ENCODE measurements at places on chromosomes 16 and 17.
A peak's percentile ranks its signal among the peaks of the same experiment; 100 is the strongest.

GRCh38 chr17:47850692-47851573, at the start of gene SP6:
TSS of gene SP6 (minus strand) at chr17:47851163. CDS start at chr17:47848429, 2,734 bp downstream.
- peak; percentile 34 for DNase-seq

- DNase-seq, result peak; percentile 14
Measured at GRCh38 chr16:51952500-51952899, 594.4 kb downstream of the TOX3 start.

DNA sequence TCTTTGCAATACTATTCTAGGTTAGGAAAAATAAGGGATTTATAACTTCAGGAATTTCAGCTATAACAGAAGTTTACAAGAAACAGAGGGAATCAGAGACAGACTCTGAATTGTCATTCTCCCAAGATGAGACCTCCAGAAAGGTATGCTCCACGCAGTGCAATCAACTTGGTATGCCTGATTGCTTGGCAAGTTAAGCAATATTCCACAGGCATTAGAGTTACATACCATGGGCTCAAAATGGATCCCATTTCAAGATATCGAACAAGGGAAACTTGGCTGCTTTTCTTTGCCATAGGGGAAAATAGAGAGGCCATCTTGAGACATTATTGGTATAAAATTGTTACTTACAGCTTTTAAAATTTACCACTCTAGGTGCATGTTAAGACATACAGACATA, 615.6 kb upstream of the SOX9 start:
- DNase-seq, result peak; percentile 36

DNA sequence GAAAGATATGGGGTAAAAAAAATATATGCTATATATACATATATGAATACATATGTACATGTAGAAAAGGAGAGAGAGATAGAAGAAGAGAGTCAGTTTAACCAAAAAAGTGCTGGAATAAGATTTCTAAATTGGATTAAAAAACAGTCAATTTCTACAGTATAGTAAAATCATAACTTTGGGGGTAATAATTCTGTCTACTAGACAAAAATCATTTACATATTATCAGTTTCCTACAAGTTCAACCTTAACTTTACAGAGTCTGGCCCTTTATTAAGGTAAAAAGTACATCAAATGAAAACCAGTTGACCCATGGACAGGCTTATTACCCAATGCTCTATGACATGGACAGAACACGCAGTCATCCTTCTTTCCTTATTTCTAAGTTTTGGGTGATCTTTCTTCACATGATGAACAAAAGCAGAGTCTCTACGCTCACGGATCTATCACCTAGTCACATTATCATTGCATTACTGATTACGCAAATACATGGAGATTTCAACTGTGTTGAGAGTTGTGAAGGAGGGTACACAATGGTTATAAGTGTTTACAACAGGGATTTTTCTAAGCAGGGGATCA, 63.9 kb upstream of the SMIM36 start:
- no peak for DNase-seq

- no peak for DNase-seq
Measured at GRCh38 chr17:81519284-81520020, 6.9 kb upstream of the ACTG1 start.

DNA sequence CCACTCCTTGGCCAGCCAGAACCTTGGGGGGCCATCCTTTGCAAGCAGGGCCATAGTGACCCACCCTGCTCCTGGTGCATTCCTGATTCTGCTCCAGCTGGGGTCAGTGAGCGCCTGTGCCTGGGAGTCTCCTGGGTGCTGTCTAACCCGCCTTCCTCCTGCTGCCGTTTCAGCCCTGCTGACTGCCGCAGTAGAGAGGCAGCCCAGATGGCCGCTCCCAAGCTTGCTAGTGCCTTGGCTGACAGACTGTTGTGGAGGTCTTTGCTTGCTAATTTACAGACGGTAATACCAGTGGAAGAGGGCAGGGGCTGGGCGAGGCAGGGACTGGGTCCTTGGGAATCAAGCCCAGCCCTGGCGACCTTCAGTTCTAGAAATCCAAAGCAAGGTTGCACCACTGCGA, 99.6 kb downstream of the SOCS1 start:
- no peak for DNase-seq

- no peak for DNase-seq
Measured at GRCh38 chr16:9340526-9341256, 249.2 kb downstream of the HAPSTR1 start.

DNA sequence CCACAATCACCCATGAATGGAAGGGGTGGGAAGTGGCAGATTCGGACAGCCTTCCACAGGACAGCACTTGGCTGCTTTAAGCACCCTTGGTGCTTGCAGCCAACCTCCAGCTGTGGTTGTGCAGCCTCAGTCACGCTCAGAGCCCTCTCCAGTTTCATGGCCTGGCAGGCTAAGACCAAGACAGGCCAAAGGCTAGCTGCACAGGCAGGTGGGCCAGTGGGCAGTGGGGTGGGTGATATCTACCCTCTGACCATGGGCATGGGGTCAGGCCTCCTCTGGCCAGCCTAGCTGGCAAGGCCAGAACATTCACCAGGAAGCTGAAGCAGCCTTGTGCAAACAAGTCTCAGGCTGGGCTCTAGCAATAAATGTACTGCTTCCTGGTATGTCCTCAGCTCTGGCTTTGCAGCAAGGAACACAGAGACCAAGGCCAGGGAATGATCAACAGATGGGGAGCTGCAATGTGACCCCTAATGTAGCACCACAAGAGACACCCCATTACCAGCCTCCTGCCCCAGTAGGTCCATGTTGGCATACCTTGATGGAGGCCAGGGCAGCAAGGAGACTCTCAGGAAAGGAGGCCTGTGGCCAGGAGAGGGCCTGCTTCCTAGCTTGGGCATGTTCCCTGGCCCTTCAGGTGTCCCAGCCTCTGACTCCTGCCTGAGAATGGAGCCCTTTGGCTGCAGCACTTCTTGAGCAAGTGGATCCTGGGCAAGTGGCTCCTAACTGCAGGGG, 20.9 kb downstream of the HSD11B2 start:
- no peak for DNase-seq

DNA sequence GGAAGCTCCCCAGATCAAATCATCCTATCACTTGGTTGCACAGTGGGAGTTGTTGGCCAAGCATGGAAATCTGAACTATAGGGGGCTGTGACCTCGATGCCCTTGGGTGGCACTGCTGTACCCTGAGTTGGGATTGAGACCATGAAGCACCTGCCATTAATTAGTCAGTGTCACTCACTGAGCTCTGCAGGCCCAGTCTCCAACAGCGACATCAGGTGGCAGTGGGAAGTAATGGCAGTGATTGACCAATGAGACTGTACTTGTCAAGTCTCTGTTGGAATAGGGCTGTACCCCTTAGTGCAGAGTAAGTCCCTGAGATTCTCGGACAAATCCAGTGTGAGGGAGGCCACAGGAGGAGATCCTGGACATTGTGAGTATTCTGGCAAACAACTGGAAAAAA, 118.0 kb upstream of the RPL38 start:
- peak; percentile 2 for DNase-seq

GRCh38 chr16:13992322-13992721, 72.4 kb downstream of the ERCC4 start:
- no peak for DNase-seq

DNA sequence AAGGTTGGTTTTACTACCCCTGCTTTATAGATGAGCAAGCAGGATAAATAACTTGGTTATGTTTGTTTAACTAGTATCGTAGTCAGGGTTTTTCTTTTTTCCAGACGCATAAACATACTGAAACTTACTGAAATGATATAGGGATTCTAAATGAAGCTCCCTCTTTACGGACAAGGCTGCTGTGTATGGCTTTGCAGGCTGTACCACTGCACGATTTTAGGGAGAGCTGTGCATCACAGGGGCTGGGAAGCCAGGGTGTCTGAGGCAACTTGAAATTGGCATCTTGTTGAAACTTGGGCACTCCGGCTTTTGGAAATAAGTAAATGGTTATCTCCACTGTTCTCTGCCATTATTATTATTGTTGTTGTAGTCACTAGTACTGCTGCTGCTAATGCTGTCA, 218.1 kb upstream of the CDH8 start:
- DNase-seq, result no peak

DNA sequence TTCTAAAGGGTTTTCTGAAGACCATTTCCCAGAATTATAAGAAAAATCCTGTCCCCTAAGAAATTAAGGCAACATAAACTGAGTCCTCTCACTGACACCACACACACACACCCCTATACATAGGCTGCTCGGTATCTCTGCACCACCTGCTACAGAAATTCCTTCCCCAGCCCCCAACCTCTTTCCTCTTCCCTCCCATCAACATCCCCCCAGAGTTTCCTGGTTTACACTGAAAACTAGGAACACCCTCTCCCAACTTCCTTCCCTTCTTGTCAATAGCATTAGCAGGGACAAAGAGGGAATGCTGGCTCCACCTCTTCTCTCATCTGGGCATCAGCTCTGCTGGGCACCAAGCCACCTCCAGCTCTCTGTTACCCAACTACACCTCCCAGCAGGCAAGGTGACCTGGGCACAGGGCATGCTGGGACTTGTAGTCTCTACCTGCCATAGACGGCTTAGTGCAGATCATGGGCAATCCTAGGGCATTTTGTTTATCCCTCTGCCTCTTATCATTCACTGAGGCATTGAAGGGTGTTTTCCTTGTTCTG, 15.7 kb downstream of the CAVIN1 start:
- DNase-seq, result peak; percentile 59

DNA sequence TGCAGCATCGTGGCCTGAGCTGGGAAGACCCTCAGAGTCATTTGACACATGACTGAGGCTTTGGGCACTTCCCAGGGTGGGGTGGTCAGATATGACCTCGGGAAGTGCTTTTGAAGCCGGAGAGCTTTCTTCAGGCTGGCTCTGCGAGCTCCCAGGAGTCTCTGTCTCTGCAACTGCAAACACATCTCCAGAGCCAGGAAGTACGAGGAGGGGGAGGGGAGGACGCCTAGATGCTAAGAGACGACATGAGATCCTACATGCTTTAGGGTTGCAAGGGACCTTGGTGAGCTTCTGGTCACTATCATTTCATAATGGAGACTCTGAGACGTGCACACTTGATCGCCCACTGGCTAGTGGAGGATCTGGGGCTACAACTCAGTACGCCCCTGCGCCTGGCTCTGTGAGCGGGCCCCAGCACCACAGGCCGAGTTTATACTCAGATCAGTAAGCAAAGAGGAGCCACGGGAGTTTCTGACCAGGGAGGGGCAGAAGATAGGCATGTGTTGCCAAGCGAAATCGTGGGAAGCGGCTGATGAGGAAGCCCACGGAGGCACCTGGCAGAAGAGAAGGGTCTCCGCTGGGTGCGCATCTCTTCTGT, 527 bp upstream of the MGAT5B start:
- peak; percentile 75 for DNase-seq

- no peak for DNase-seq
Measured at GRCh38 chr16:84324434-84325262, 30.0 kb downstream of the WFDC1 start.

GRCh38 chr17:65885541-65886312, 306.2 kb downstream of the CEP112 start:
- DNase-seq, result no peak

- DNase-seq, result no peak
Measured at GRCh38 chr17:58565389-58566311, 51.2 kb upstream of the MTMR4 start.

Data from choroid plexus epithelial cell (primary cell).